Activated CD8-positive, alpha-beta memory T cell treated with anti-CD3 and anti-CD28 coated beads, Interleukin-2, amount 10 ng/mL, durations not matched to agents 7 days and 5 days (primary cell): ENCODE measurements at places on chromosomes 6 and 20. TPM values are rescaled to one million over a fixed set of nuclear protein-coding genes. Genes with fewer than 3 reads are reported as not detected.

- DNase-seq: no peak
Observed at GRCh38 chr6:1296542-1296941, 15.4 kb upstream of the FOXQ1 start.

DNA sequence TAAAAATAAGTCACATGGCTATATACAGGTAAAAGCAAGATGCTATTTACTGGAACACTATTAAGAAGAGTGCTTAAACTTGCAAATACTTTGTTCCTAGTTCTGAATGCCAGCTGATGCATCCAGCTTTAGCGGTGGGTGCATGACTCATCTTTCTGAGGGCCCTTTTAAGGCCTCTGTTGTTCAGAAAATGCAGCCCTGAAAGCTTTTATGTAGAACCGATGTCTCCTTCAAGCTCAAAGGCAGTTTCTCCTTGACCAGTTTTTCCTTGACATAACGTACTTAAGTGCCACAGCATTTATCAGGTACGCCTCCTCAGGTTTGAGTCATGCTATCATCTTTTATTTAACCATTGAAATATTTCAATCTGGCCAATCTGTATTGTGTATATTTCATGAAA lies 82.8 kb downstream of the MLIP start:
- no peak for DNase-seq

DNA sequence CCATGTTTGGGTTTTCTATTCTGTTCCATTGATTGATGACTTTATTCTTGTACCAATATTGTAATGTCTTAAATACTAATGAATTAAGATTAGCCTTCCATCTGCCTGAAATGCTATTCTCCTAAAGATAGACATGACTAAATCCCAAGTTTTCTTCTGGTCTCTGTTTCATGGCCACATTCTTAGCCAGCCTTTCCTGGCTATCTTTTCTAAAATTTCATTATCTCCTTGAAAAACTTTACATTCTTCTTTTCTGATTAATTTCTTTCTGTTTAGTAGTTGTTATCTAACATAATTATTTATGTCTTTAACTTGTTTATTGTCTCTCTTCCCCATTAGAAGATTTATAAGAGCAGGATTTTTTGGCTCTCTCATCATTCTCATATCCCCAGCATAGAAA lies 4.4 kb upstream of the PRIM2 start:
- DNase-seq: no peak

DNA sequence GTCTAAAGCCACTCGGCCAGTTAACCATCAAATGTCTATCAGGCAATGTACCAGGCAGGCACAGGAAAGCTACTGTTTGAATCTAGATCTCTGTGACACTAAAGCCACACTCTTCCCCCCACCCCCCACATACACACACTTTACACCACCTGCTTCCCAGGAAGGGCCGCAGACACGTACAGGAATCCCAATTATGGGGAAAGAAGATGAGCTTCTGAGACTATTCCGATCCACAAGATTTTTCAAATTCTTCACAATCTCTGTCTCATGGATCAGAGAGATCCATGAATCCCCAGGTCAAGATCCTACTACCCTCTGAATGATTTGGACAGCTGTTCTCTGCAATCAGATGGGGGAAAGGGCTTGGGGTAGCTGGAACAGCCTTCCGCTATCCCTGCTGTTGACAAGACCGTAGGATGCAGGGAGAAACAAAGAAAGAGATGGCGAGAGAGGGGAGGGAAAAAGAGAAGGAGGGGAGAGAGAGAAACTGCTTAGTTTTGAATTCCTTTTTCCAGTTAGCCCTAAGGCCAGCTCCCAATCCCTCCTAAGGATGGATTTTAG lies 25.4 kb upstream of the RIMS4 start:
- no peak for DNase-seq

C20orf204 gene
- total RNA-seq: 17.5 TPM

- no peak for DNase-seq
Observed at GRCh38 chr6:15593798-15594197, 69.0 kb downstream of the DTNBP1 start.

MTG2 gene
- 34.0 TPM for total RNA-seq
